ENCODE measurements at places on chromosomes 5 and 9.

DNA sequence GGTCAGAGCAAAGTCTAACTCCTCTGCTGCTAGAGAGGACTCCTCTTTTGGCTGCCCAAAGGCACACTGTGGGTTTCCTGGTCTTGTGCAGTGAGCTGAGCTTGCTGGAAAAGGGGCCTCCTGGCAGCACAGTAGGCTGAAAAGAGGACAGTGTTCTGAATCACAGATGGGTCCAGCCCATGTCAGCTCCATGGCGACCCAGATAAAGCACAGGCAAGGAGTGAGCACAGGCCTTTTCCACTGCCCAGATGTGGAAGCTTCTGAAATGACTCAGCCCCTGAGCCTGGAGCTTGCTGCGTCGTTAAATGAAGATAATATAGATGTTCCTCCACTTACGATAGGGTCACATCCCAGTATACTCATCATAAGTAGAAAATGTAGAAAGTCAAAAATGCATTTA is 8.1 kb downstream of the CCDC180 start:
- DNase-seq = no peak

GRCh38 chr5:126624534-126624933 is 23.8 kb downstream of the PHAX start:
- DNase-seq = no peak

- no peak for DNase-seq
These were observed 860.1 kb downstream of the PTPRD start for GRCh38 chr9:9752722-9753121.

- DNase-seq = no peak
These were observed 75.6 kb downstream of the ARHGEF28 start for GRCh38 chr5:73701566-73701965.

DNA sequence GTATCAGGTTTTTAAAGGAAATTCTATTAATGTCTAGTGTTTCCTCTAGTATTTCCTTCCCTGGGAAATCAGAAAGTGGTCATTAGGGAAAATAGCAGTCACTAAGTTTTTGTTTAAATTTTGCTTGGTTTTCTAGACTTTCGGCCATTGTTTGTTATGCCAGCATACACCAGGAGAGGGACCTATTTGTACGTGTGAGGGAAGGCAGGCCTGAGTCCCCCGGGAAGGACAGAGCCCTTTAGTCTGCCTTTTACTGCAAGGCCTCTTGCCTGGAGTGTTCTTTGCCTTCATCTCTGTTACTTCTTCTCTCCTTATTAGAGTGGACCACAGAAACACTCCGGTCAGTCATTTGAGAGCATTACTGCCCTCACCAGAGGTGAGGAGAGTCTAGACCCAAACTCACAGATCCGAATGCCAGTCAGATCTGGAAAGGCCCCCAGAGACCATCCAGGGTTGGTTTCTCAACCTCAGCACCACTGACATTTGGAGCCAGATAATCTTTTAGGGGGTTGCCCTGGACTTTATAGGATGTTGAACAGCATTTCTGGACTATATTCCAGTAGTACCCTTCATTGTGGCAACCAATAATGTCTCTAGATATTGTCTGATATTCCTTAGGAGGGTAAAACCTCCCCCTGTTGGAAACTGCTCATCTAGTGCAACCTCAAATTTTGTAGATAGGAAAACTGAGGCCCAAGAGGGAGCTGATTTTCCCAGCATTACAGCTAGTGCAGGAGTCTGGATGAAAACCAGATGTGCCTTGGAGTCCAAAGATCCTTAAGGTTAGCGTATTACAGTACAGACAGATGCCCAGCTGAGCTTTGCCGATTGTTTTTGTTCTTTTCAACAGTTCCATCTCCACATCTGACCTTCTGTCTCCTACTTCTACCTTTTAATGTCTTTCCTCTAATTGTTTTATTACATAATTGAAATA is 93.0 kb upstream of the NIPAL4 start:
- no peak for DNase-seq

GRCh38 chr9:36193023-36193422 is 2.3 kb downstream of the CLTA start:
- DNase-seq = no peak

- no peak for DNase-seq
These were observed 126.3 kb downstream of the ARHGAP26 start for GRCh38 chr5:142896325-142897007.

- DNase-seq = no peak
These were observed 94.8 kb upstream of the JAK2 start for GRCh38 chr9:4890242-4890641.
